ENCODE measurements at places on chromosomes 12 and 14. TPM values are rescaled to one million over a fixed set of nuclear protein-coding genes. Genes with fewer than 3 reads are reported as not detected.

GRCh38 chr14:55059333-55059732, 7.9 kb downstream of the MAPK1IP1L start:
- no peaks in the 10 kb centered on the region for H3K27me3 ChIP-seq
- H3K36me3 ChIP-seq, result no peaks in the 10 kb centered on the region
- DNase-seq, result no peak
- peaks cover 6% of the 10 kb centered on the region for H3K4me1 ChIP-seq
- no peak overlapping the region for H3K27ac ChIP-seq

GRCh38 chr12:76990716-76991115, 74.7 kb downstream of the E2F7 start:
- no peak overlapping the region for H3K27ac ChIP-seq
- no peaks in the 10 kb centered on the region for H3K4me1 ChIP-seq
- H3K27me3 ChIP-seq, result no peaks in the 10 kb centered on the region

DNA sequence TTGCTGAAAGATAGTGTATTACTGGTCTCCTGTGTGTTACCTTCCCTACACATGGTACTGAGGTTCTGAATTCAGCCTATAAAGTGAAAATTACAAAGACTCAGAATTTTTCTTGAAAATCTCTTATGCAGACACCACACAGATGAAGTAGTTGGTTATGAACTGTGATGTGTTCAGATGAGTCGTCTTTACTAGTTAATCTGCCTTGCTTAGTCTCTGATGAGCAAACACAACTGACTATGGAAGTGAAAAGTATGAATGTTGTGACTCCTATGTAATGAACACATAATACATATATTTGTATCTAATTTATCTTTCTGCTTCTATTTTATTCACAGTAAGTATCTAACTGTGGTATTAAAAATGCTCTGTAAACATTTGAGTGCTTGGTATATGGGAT, 4.7 kb downstream of the MTERF2 start:
- DNase-seq, result no peak
- no peak overlapping the region for H3K27ac ChIP-seq
- H3K36me3 ChIP-seq, result no peaks in the 10 kb centered on the region
- H3K4me3 ChIP-seq, result no peak overlapping the region

- H3K27ac ChIP-seq, result no peak overlapping the region
- no peaks in the 10 kb centered on the region for H3K27me3 ChIP-seq
- no peaks in the 10 kb centered on the region for H3K36me3 ChIP-seq
- DNase-seq, result no peak
- H3K4me3 ChIP-seq, result no peak overlapping the region
Measured at GRCh38 chr12:60075091-60075490, 479.3 kb downstream of the SLC16A7 start.

DNA sequence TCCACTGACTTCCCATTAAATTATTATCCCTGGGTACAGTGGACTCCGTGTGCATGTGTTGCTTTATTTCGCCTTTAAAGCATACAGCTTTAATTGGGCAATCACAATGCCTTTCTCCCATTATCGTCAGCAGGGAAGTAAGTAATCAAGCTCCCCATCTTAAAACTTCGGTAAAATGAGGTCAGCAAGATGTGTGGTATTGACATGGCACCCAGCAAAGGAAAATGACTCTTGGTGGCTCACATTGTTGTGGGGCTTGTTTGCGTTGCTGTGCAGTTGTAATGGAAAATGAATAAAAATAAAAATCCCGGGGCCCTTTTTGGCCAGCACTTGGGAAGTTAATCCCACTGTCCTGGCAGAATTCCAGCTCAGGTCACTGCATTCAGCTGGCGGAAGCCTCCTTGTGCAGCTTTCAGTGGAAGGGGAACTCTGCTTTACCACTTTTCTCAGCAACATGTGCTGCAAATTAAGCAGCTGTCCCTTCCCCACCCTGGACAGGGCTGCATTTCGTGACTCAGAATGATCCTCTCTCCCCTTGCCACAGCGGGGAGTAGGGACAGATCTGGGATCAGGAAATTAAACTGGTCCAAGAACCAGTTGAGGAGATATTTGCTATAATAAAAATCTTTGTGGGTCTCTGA, 13.9 kb upstream of the ATP2A2 start:
- peak overlapping the region; percentile 37 for H3K4me3 ChIP-seq
- no peaks in the 10 kb centered on the region for H3K36me3 ChIP-seq
- H3K4me1 ChIP-seq, result peaks cover 58% of the 10 kb centered on the region
- no peak overlapping the region for H3K27ac ChIP-seq

DNA sequence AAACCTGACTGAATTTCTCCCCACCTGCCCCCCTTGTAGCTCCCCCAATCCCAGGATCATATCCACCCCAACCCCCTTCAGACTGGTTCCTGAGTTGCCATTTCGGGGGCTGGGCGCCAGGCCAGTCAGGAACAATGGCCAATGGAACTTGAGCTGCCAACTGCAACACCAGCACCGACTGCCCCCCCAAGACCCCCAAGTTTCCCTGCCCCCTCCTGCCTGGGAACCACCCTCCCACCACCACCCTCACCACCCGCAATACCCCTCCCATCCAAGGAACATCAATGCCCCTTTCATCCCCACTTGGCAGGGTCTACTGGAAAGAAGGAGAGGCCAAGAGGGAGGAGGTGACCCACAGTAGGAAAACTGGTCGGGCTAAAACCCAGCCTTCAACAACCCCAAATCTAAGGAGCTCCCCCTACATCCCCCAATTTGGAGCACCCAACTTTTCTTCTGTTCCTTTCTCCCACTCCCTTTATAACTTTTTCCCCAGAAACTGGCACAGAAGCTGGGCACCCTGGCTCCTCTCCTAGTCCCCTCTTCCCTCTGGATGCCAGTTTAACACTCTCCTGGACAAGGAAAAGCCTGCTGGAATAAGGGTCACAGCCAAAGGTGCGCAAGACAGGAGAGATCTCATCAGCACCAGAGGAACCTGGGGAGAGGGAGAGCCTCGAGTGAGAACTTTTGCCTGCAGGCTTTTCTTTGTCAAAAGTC, 1.6 kb upstream of the NDRG2 start:
- no peak for DNase-seq
- H3K4me3 ChIP-seq, result peak overlapping the region; percentile 94
- peaks cover 12% of the 10 kb centered on the region for H3K4me1 ChIP-seq
- H3K36me3 ChIP-seq, result no peaks in the 10 kb centered on the region
- peak overlapping the region; percentile 81 for H3K27ac ChIP-seq
- H3K27me3 ChIP-seq, result no peaks in the 10 kb centered on the region

DNA sequence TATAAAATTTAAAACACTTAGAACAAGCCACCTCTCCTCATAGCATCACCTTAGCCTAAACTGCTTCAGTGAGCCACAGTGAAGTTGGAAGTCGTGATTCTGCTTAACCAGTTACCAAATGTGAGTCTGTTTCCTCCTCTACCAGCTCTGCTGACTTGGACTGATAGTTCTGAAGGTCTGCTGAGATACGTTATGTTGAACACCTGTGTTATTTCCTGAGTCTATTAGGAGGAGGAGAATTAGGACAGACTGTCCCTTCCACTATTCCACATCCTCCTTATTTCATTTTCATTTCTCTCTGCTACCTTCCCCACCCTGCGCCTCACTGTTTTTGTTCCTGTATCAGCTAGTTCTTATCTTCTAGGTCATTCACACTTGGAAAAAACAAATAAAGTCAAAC, 2.4 kb downstream of the SLC2A14 start:
- H3K4me3 ChIP-seq, result no peak overlapping the region
- DNase-seq, result no peak
- no peaks in the 10 kb centered on the region for H3K36me3 ChIP-seq

DNA sequence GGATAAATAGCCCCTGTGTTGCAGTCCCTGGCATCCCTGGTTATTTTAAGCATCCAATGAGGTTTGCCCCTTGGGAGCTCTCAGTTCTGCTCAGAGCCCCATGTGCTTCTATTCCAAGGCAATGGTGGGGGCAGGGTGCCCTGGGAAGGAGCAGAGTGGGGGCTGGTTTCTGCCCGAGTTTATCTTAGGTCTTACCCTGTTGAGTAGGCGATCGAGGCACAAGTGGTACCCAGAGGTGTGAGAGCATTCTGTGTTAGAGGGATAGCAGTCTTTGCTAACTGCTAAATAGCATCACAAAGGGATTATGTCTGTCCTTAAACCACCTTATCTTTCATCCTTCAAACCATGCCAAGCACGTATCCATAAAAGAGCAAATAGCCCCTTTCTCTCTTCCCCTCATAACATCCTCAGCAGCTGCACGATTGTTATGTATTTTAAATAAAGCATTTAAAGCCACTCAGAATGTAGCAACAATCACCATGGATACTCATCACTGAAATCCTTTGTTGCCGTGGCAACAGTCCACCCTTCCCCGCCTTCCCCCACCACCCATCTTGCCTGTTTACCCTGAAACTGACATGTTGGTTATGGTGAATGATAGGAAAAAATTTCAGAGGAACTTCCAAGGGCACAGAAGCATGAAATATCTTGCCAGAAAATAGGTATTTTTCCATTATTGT, 139.3 kb downstream of the PTPN11 start:
- H3K36me3 ChIP-seq, result no peaks in the 10 kb centered on the region
- peaks cover 10% of the 10 kb centered on the region for H3K27me3 ChIP-seq
- H3K4me1 ChIP-seq, result no peaks in the 10 kb centered on the region
- no peak for DNase-seq
- no peak overlapping the region for H3K27ac ChIP-seq
- H3K4me3 ChIP-seq, result no peak overlapping the region

DNA sequence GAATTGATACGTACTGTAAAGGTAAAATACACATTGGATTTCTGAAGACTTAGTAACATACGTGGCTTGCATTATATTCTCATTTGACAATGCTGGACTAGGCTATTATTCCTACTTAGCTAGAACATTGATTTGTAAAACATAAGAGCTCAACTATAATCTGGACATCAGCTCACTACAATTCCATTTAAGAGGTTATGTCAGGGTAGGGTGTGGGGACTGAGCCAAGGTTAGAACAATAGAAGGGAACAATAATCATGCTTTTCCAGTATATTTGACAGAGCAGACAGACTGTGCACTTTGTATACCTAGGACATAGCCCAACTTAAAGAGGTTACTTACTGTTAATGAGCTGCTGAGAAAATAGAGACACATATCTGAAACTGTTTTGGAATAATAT, 10.8 kb downstream of the ZCRB1 start:
- H3K4me1 ChIP-seq, result no peaks in the 10 kb centered on the region
- peaks cover 89% of the 10 kb centered on the region for H3K36me3 ChIP-seq
- no peak overlapping the region for H3K4me3 ChIP-seq

DNA sequence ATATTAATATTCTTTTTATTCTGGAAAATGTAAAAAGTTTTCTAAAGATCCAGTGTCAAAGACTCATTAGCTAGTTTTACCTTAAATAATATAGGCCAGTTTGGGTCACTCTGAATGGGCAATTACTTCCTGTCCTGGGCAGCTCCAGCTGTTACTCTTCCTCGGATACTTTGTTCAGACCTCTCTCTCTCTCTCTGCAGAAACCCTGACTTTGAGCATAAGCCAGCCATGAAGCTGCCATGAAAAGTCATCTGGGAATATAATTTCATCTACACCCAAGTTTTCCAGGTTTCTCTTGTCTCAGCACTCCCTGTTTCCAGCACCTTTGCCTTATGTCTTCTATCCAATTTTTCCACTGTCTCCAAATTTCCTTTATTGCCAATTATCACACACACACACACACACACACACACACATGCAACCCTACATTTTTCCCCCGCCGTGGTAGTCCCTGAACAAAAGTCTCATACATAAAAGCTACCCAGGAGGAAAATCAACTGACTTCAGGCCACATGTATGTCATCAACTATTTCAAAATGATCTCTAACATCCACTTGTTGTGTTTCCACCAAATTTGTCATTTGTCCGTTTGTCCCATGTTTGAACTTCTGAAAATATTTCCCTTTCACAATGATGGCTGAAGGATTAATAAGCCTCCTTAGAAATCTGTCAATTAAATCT, 318.1 kb downstream of the SSPN start:
- H3K4me1 ChIP-seq, result no peaks in the 10 kb centered on the region
- no peak overlapping the region for H3K4me3 ChIP-seq
- no peaks in the 10 kb centered on the region for H3K27me3 ChIP-seq
- no peak for DNase-seq

- H3K4me3 ChIP-seq, result no peak overlapping the region
- DNase-seq, result no peak
- H3K4me1 ChIP-seq, result peaks cover 18% of the 10 kb centered on the region
- no peaks in the 10 kb centered on the region for H3K27me3 ChIP-seq
- H3K36me3 ChIP-seq, result no peaks in the 10 kb centered on the region
Measured at GRCh38 chr14:100054316-100055075, 10.7 kb upstream of the EVL start.

GRCh38 chr12:24551163-24551786, 397.6 kb downstream of the BCAT1 start:
- H3K36me3 ChIP-seq, result no peaks in the 10 kb centered on the region
- H3K4me1 ChIP-seq, result no peaks in the 10 kb centered on the region

DNA sequence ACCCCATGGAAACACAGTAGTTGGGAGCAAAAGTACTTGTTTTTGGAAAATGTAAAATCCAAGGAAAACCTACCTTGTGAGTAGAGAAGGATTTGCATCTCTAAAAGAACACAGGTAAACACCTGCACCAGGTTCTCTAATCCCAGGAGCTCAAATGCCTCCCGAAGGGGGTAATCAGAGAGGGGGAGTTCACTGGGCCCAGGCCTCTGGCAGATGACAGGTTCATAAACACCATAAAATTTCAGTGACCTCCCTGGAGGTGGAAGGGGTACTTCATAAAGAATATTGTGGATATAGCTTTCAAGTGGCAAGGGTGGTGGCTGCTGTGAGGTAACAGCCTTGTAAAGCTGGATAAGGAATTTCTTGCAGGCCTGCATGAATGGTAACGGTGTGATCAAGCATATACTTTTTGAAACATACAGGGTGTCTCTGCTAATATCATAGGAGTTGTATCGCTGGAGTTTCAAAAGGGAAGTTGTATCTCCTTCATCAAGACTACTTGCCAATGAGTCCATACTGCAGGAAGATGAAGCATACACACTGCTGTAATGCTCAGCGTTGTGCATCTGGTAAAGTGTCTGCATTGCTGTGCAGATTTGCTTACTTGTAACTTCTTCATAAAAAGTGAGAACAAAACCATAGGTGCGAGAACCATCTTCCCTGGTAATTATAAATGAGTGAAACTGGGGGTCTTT, 111.3 kb downstream of the DENND5B start:
- no peaks in the 10 kb centered on the region for H3K36me3 ChIP-seq
- H3K27me3 ChIP-seq, result no peaks in the 10 kb centered on the region
- no peak for DNase-seq
- H3K4me1 ChIP-seq, result no peaks in the 10 kb centered on the region

DNA sequence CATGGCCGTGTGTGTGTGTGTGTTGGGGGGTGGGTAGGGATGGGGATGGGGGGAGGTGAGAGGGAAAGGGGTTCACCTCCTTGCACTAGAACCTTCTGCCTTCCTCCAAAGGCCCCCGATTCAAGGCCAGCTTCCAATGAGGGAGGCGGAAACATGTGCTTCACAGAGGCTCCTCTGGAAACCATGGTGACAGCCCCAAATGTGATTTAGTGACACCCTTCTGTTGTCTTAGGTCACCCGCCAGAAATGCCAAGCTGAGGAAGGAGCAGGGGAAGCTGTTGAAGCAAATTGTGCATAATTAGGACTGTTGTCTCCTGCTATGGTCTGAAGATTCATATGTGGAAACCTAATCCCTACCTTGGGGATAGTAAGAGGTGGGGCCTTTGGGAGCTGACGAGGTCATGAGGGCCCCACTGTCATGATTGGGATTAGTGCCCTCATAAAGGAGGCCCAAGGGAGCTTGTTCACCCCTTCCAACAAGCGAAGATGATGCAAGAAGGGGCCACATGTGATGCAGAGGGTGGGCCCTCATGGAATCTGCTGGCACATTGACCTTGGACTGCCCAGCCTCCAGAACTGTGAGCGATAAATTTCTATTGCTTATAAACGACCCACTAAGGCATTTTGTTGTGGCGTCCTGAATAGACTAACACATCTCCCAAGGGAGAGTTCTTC, 95.2 kb downstream of the AACS start:
- no peak overlapping the region for H3K27ac ChIP-seq
- DNase-seq, result no peak
- no peaks in the 10 kb centered on the region for H3K36me3 ChIP-seq
- H3K4me3 ChIP-seq, result no peak overlapping the region
- H3K4me1 ChIP-seq, result no peaks in the 10 kb centered on the region

NPFF gene
- total RNA-seq, result 0.70 TPM

METTL25 gene
- total RNA-seq, result 8.6 TPM

ATP2B1 gene
- total RNA-seq, result 32.4 TPM

AQP6 gene
- not detected for total RNA-seq

CELA1 gene
- not detected for total RNA-seq
